Stimulated activated CD8-positive, alpha-beta memory T cell treated with anti-CD3 and anti-CD28 coated beads, Interleukin-12 subunit alpha, Interleukin-12 subunit beta, amount 100 ng/mL, for 1 hour (primary cell): ENCODE measurements at places on chromosomes 6 and 20.

DNA sequence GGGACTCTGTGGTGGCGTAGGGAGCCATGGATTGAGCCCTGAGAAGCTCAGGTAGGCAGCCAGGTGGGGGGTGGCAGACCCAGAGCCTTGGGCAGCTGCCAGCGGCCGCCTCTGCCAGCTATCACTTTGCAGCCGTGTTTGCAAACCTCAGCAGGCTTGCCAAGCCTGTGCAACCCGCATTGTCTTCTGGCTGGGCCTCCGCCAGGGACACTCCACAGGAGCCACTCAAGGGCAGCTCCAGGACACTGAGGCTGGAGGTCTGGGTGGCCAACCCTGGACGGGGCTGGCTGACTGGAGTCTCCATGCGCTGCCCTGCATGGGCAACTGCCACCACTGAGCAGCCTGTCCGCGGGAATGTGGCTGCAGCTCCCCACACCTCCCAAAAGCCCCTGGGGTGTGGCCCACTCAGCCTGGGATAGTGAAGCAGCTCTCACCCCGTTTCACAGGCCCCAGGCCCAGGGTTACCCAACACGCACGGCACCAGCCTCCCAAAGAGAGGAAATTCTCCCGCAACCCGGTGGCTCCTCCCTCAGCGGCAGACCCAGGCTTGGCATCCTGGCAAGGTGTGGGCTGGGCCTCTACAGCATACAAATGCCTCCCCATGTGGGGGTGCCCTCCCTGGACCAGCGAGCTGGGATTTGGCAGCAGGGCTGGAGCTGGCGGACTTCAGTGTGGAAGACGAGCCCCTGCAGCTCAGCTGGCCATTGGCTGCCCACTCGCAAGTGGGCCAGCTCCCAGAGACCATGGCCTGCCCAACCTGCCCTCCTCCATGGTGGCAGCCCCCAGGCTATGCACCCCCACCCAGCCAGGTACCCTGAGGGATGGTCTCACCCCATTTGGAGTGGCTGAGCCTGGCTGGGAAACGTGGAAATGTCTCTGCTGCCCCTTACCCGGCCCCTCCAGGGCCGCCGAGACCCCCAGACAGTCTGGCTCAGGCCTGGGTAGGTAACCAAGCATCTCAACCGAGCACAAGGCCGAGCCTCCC is 2.9 kb downstream of the CHRNA4 start:
- DNase-seq = no peak

DNA sequence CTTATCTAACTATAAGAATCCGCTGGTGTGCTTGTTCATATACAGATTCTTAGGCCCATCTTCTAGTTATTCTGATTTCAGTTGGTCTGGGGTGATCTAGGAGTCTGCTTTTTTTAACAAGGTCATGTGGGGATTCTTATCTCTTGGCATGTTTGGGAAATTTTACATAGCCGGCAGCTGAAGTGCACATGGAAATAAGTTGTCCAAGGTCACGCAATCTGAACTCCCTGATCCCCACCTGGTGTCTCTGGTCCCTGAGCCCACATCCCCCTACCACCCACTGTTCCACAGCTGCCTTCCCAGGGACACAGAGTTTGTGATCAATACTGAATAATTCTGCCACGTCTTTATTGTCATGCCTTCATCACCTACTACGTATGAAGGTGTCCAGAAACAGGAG is 90.8 kb downstream of the SSR1 start:
- no peak for DNase-seq

- DNase-seq = no peak
Measured at GRCh38 chr6:54719633-54720032, 126.9 kb upstream of the FAM83B start.

- DNase-seq = no peak
Measured at GRCh38 chr20:22387452-22387851, 196.9 kb downstream of the FOXA2 start.

GRCh38 chr20:11935212-11936154 is 17.8 kb downstream of the BTBD3 start:
- DNase-seq = no peak

DNA sequence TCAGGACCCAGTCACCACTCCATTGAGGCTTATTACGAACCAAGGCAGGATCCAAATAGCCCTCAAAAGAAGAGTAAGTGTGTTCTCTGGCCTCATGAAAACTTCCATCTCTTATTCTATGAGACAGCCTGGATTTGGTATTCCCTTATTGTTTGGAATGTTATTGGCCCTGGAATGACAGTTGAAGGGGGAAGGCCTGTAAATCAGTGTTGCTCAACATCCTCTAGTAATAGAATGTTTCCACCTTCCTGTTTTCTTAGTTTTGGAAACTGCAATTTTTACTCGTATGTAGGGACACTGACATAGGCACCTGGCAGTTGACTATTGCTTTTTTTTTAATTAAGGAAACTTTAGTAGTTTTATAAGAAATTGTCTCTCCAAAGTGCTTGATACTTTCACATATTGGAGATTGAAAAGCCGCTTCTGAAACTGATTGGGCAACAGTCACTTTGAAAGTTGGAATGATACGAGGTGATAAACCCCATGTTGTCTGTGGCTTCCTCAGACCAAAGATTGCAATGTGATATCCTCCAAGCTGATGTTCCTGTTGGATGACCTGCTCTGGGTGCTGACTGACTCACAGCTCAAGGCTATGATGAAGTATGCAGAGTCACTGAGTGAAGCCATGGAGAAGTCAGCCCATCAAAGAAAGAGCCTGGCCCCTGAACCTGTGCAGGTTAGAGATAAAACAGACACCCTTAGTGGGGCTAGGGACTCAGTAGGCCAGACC is 43.1 kb downstream of the BLTP3A start:
- DNase-seq = no peak

DNA sequence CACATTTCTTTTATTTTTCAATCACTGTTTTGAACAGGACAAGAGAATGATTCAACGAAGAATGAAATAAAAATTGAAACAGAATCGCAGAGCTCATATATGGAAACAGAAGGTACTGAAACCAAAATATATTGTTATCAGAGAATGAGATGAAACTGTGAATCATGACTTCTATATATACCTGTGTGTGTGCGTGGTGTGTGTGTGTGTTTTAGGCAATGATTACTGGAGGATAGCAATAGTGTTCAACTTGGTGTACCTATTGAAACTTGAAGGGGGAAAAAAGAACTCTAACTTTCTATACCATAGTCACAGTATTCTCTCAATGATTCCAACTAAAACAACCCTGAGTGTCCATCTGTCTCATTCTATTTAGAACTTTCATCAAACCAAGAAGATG is 586.6 kb downstream of the KIF16B start:
- DNase-seq = no peak

- no peak for DNase-seq
Measured at GRCh38 chr20:64049878-64050260, 430 bp upstream of the SOX18 start.

DNA sequence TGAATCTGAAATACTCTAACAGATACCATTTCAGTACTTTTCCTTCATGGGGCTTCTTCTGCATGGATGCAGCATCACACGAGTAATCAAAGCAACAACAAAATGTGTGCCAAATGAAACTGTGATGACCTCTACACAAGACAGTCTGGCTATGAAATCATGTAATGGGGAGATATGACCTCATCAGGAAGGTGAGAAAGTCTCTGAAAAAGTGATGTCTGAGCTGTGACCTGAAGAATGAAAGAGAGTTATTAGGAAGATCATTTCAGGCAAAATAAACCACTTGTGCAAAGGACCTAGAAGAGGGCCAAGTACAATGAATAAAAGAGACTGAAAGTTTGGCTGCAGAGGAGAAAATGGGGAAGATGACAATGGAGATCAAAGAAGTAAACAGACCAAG is 182.8 kb downstream of the PTPRK start:
- no peak for DNase-seq

DNA sequence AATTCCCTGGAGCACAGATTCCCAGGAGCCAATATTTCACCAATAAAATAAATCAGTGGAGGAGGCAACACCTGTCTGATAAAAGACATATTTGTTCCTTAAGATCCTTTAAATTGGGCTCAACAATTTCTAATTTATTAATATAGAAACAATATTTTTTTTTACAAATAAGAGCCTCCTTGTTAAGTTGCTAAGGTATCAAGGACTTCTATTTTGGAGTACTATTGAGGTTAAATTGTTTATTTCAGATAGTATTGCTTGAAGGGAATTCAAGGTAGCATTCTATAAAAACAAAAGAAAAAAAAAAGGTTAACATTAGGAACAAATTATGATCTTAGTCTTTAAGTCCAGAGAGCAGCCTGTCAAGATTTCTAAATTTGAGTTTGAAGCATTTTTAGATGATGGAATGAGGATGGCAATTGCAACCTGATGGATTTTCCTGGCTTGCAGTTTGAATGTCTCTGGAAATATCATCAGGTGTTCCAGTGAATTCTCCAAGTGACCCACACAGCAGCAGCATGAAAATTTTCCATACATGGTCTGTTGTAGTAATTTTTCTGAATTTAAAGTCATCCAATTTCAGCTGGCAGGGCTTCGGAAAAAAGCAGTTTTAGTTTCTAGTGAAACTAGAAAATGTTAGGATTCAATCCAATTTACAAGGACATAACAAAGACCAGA is 19.3 kb upstream of the NCR2 start:
- no peak for DNase-seq

DNA sequence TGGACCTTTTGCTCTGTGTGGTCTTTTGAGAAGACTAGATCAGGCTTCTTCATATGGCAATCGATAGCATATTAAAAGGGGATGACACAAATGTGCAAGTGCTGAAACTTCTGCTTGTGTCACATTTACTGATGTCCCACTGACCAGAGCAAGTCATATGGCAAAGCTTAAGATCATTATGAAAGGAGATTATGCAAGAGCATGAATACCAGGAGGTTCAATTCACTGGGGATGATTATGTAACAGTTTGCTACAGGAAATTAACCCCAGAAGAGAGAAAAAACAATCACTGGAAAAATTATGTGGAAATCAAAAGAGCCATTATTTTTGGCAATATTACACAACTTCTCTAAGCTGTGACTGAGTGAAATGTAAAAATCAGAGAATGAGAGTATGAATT is 13.7 kb upstream of the PRDM13 start:
- DNase-seq = no peak

GRCh38 chr6:167341038-167341583 is 16.2 kb downstream of the TTLL2 start:
- DNase-seq = no peak

GRCh38 chr20:5592823-5593739 is 157.1 kb upstream of the SHLD1 start:
- no peak for DNase-seq
